SJSA1 (cell line): ENCODE measurements at places on chromosomes 12 and 14. TPM values are rescaled to one million over a fixed set of nuclear protein-coding genes. Genes with fewer than 3 reads are reported as not detected.

DNA sequence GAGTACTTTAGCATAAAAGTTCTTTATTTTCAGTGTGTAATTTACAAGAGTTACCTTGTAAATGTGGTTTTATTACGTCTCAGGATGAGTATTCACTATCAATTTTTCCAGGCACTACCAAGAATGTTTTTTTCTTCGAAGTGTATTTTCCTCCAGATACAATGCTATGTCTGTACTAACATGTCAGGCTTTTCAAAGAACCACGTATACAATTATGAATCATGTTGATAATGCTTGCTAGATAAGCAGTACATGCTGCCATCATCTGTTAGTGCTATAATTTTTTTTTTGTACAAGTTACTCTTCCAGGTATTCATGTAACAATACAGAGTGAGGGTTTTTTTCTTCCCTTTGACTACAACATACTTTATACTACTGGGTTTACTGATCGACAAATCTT, 5.6 kb upstream of the KANSL2 start:
- no peak overlapping the region for H3K4me3 ChIP-seq
- no peak for DNase-seq
- H3K4me1 ChIP-seq = no peaks in the 10 kb centered on the region
- peaks cover 43% of the 10 kb centered on the region for H3K36me3 ChIP-seq

- no peak for DNase-seq
- peaks cover 27% of the 10 kb centered on the region for H3K36me3 ChIP-seq
- peaks cover 40% of the 10 kb centered on the region for H3K4me1 ChIP-seq
- no peak overlapping the region for H3K4me3 ChIP-seq
- H3K27ac ChIP-seq = peak overlapping the region; percentile 78
- H3K27me3 ChIP-seq = no peaks in the 10 kb centered on the region; the same call in 1 of the 2 replicates
Measured at GRCh38 chr12:27534765-27535161, 10.8 kb downstream of the PPFIBP1 start.

DNA sequence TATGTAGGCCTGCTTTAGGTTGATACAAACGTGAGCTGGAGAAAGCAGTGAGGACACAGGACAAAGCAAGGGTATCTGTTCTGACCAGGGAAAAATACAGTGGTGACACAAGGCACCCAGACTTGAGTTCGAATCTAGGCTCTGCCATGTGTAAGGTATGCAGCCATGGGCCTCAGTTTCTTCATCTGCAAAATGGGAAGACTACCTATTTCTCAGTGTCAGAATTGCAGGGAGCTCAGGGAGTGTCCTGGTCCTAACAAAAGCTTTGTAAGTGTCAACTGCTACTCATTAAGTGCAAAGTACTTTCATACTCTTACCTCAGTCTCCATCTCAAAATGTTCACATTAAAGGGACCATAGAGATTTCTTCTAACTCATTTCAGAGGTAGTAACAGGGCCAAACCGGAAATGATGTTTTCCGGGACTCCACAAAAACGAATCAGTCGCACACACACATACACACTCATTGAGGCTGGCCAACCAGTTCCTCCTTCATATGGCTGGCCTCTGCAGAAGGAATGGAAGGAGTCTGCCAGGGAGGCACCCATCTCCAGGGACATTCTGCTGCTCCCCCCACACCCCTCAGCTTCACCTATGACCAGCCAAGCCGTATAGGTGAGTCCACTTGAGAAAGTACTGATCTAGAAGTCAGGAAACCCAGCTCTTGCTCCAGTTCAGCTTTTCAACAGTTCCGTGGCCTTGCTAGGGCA, 7.8 kb downstream of the CTDSP2 start:
- H3K36me3 ChIP-seq = peaks cover 70% of the 10 kb centered on the region
- DNase-seq = peak; percentile 75
- no peak overlapping the region for H3K4me3 ChIP-seq
- H3K4me1 ChIP-seq = peaks cover 67% of the 10 kb centered on the region
- peak overlapping the region; percentile 0 for H3K27ac ChIP-seq

GRCh38 chr12:118650586-118650960, 274.2 kb downstream of the SUDS3 start:
- no peak overlapping the region for H3K27ac ChIP-seq
- H3K4me3 ChIP-seq = no peak overlapping the region
- DNase-seq = no peak

- no peak overlapping the region for H3K27ac ChIP-seq
- no peak overlapping the region; the same call in 1 of the 2 replicates for H3K4me3 ChIP-seq
- H3K27me3 ChIP-seq = no peaks in the 10 kb centered on the region
- H3K4me1 ChIP-seq = peaks cover 14% of the 10 kb centered on the region
- DNase-seq = no peak
Measured at GRCh38 chr12:48789858-48790326, 1.0 kb upstream of the ADCY6 start.

- H3K36me3 ChIP-seq = no peaks in the 10 kb centered on the region
- H3K27ac ChIP-seq = no peak overlapping the region
- H3K27me3 ChIP-seq = no peaks in the 10 kb centered on the region
- DNase-seq = no peak
- H3K4me1 ChIP-seq = peaks cover 27% of the 10 kb centered on the region
- H3K4me3 ChIP-seq = no peak overlapping the region
Measured at GRCh38 chr12:116459011-116459875, 99.9 kb upstream of the MAP1LC3B2 start.

GRCh38 chr12:49609875-49610154, 4.4 kb upstream of the FAM186B start:
- no peaks in the 10 kb centered on the region for H3K4me1 ChIP-seq
- H3K27ac ChIP-seq = no peak overlapping the region
- no peaks in the 10 kb centered on the region; the same call in 1 of the 2 replicates for H3K27me3 ChIP-seq

- no peaks in the 10 kb centered on the region for H3K36me3 ChIP-seq
- H3K4me1 ChIP-seq = peaks cover 1% of the 10 kb centered on the region; the same call in 1 of the 2 replicates
- H3K4me3 ChIP-seq = no peak overlapping the region
- no peak overlapping the region for H3K27ac ChIP-seq
- no peaks in the 10 kb centered on the region for H3K27me3 ChIP-seq
- no peak for DNase-seq
Measured at GRCh38 chr12:114013575-114014345, 47.6 kb upstream of the RBM19 start.

GRCh38 chr12:31849090-31849687, 110.0 kb upstream of the RESF1 start:
- no peak for DNase-seq
- no peaks in the 10 kb centered on the region for H3K36me3 ChIP-seq
- no peak overlapping the region for H3K4me3 ChIP-seq
- H3K27me3 ChIP-seq = no peaks in the 10 kb centered on the region
- H3K4me1 ChIP-seq = no peaks in the 10 kb centered on the region
- H3K27ac ChIP-seq = no peak overlapping the region

DNA sequence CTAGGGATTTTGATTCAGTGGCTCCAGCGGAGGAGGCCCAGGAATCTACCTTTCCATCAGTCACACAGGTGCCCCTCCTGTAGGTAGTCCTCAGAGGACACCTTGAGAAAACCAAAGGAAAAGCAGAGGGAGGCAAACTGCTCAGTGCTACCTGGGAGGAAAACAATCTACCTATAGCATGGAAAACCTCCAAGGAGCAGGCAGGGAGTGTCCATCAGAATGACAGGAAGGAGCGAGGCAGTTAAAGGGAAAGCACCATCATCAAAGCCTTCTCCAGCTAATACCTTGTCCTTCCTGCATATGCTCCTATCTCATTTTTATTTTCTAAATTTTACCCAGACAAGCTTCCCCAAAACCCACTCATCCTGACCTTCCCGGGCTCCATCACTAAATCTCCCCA, 25.4 kb downstream of the DPF3 start:
- H3K36me3 ChIP-seq = no peaks in the 10 kb centered on the region
- no peaks in the 10 kb centered on the region for H3K4me1 ChIP-seq

- no peaks in the 10 kb centered on the region for H3K27me3 ChIP-seq
- H3K36me3 ChIP-seq = no peaks in the 10 kb centered on the region
- H3K27ac ChIP-seq = peak overlapping the region; percentile 6; the same call in 1 of the 2 replicates
- H3K4me3 ChIP-seq = no peak overlapping the region
Measured at GRCh38 chr12:106342397-106343213, 14.9 kb upstream of the POLR3B start.

DNA sequence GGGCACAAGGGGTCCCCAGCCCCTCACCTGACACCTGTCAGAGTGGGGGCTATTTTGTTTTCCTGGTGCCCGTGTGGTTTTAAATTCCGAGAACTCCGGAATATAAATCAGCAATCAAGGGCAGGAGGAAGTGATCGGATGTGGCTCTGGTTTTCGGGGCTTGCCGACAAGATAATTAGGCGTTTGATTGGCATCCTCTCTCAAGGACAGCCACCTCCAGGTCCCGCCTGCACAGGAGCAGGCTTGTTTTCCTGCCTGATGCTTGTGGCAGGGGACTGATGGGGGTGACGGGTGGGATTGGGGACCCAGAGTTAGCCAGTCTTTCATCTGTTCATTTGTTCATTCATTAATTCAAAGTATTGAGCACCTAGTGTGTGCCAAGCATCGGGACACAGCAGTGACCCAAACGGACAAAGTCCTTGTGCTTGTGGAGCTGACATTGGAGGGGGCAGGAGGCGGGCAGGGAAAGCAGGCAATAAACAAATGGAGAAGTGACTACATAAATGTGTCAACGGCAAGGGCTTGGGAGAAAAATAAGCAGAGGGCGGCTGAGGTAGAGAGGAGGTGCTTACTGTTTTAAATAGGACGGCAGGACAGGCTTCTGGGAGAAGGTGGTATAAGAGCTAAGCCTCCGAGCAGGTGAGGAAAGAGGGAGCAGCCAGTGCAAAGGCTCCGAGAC, 166.5 kb downstream of the PHETA1 start:
- no peak overlapping the region for H3K4me3 ChIP-seq
- no peaks in the 10 kb centered on the region for H3K4me1 ChIP-seq
- no peak overlapping the region for H3K27ac ChIP-seq
- no peaks in the 10 kb centered on the region for H3K36me3 ChIP-seq
- DNase-seq = no peak
- peaks cover 4% of the 10 kb centered on the region; the same call in 1 of the 2 replicates for H3K27me3 ChIP-seq

- H3K27ac ChIP-seq = no peak overlapping the region
- peaks cover 5% of the 10 kb centered on the region; the same call in 1 of the 2 replicates for H3K4me1 ChIP-seq
- DNase-seq = no peak
- H3K27me3 ChIP-seq = peaks cover 46% of the 10 kb centered on the region
- H3K36me3 ChIP-seq = no peaks in the 10 kb centered on the region
Measured at GRCh38 chr12:107903341-107904061, 129.0 kb downstream of the ASCL4 start.

DNA sequence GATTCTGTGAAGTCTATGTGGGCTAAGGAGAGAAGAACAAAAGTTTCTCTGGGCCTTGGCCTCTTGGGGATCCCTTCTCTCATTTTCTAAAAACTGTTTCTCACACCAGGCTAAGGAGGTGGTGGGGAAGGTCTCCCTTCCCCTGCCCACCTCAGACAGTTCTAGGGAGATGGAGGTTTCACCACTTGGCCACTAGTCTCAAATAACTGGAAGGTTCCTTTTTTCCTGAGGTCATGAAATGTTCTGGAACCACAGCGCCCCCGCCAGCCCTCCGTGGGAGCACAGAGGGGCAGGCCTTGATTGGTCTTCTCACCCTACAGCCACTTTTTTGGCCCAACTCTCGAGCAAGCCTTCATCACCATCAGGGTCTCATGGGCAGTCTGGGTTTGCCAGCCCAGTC, 12.6 kb downstream of the C12orf43 start:
- no peak for DNase-seq
- H3K4me3 ChIP-seq = no peak overlapping the region
- H3K27ac ChIP-seq = no peak overlapping the region
- H3K36me3 ChIP-seq = peaks cover 37% of the 10 kb centered on the region
- H3K27me3 ChIP-seq = no peaks in the 10 kb centered on the region
- no peaks in the 10 kb centered on the region for H3K4me1 ChIP-seq

DNA sequence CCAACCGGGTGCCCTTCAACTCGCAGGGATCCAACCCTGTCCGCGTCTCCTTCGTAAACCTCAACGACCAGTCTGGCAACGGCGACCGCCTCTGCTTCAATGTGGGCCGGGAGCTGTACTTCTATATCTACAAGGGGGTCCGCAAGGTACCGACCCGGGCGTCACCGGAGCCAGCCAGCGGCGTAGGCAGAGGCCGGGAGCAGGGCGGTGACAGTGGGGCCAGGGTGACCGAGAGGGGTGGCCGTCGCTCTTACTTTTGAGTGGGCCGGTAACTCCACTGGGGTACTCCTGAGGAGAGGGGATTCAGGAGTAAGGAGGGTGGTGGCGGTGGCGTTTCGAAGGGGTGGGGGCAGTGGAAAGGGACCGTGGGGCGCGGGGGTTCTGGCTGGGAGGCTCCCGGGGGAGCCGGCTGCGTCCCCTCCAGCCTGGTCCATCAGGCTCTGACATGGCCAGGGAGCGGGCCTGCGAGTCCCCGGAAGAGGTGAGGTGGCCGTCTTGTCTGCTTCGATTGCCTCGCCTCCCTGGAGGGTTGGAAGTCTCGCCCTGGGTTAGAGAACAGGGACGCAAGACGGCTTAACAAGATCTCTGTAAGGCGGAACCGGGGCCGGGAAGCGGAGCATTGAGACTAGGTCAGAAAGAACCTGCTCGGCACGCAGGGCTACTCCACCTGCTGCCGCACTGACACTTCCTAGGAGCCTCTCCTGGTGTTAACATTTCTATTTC, 491 bp downstream of the WDR20 start:
- H3K36me3 ChIP-seq = peaks cover 6% of the 10 kb centered on the region
- peak; percentile 14 for DNase-seq
- peak overlapping the region; percentile 80 for H3K4me3 ChIP-seq
- no peaks in the 10 kb centered on the region for H3K27me3 ChIP-seq
- no peaks in the 10 kb centered on the region for H3K4me1 ChIP-seq

GRCh38 chr14:73789989-73790581, 61.5 kb upstream of the PTGR2 start:
- DNase-seq = peak; percentile 46
- H3K27me3 ChIP-seq = no peaks in the 10 kb centered on the region
- no peak overlapping the region for H3K4me3 ChIP-seq
- peaks cover 34% of the 10 kb centered on the region for H3K4me1 ChIP-seq
- peak overlapping the region; percentile 63 for H3K27ac ChIP-seq

GRCh38 chr12:64687816-64688215, 71.4 kb downstream of the GNS start:
- H3K4me1 ChIP-seq = no peaks in the 10 kb centered on the region
- DNase-seq = no peak
- H3K27me3 ChIP-seq = no peaks in the 10 kb centered on the region
- no peak overlapping the region for H3K4me3 ChIP-seq
- no peak overlapping the region for H3K27ac ChIP-seq

GRCh38 chr14:77375973-77376770, 722 bp downstream of the TMED8 start:
- H3K27me3 ChIP-seq = no peaks in the 10 kb centered on the region
- H3K27ac ChIP-seq = peak overlapping the region; percentile 59; the same call in 1 of the 2 replicates
- DNase-seq = peak; percentile 42
- peak overlapping the region; percentile 68 for H3K4me3 ChIP-seq
- peaks cover 15% of the 10 kb centered on the region; the same call in 1 of the 2 replicates for H3K4me1 ChIP-seq
- H3K36me3 ChIP-seq = peaks cover 3% of the 10 kb centered on the region; the same call in 1 of the 2 replicates

DNA sequence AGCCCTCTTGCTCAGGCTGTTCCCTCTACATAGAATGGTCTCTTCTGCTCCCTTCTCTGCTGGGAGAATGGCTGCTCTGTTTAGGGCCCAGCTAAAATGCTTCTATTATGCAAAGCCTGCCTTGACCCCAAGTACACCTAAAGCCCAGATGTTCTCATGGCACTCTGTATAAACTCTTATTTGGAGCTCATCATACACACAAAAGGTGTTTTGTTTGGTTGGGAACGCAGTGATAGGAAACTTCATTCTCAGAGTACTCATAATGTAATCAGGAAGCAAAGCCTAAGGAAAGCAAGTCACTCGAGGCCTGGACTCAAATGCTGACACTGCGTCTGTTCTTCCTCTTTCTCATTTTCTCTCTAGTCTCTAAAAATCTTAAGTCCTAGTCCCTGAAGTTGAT, 38.2 kb upstream of the SYCP3 start:
- no peaks in the 10 kb centered on the region for H3K27me3 ChIP-seq
- H3K27ac ChIP-seq = no peak overlapping the region
- H3K4me1 ChIP-seq = no peaks in the 10 kb centered on the region
- no peaks in the 10 kb centered on the region for H3K36me3 ChIP-seq
- no peak overlapping the region for H3K4me3 ChIP-seq

Gene TPPP2
- total RNA-seq = not detected in 2 replicates

Gene GLT8D2
- total RNA-seq = 40.1 and 47.6 TPM in 2 replicates

Gene SLC7A7
- 0.09 and 0.13 TPM in 2 replicates for total RNA-seq

Gene CIROP
- total RNA-seq = not detected in 2 replicates

Gene AQP2
- not detected in 2 replicates for total RNA-seq

Gene IGFBP6
- 58.0 and 64.5 TPM in 2 replicates for total RNA-seq

Gene CLECL1
- total RNA-seq = not detected in 2 replicates

Gene ACSM4
- not detected in 2 replicates for total RNA-seq

Gene ESPL1
- 20.2 and 28.0 TPM in 2 replicates for total RNA-seq
